ENCODE measurements at places on chromosomes 5 and 9.
A peak's percentile ranks its signal among the peaks of the same experiment; 100 is the strongest.

DNA sequence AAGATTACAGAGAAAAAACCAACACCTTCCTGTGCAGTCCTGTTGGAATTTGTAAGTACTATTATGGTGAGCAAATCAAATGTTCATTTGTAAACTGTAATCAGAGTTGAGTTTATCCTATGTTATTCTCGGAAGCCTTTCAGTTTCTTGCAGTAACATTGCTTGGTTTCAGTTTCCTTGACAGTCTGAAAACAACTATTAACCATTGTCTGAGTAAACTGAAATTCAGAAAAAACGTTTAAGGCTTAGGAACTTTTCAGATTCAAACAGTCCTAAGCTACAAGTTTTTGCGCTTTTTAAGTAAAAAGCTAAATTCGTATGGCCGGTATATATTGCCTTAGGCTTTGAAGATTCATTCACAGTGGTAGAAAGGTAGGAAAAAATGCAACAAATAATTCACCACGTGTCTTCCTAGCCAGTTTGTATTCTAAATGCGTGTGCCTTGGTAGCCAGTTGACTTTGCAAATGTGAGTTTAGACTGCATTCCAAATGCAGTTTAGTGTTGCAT lies 2.5 kb downstream of the GPBP1 start:
- DNase-seq: peak; percentile 50

DNA sequence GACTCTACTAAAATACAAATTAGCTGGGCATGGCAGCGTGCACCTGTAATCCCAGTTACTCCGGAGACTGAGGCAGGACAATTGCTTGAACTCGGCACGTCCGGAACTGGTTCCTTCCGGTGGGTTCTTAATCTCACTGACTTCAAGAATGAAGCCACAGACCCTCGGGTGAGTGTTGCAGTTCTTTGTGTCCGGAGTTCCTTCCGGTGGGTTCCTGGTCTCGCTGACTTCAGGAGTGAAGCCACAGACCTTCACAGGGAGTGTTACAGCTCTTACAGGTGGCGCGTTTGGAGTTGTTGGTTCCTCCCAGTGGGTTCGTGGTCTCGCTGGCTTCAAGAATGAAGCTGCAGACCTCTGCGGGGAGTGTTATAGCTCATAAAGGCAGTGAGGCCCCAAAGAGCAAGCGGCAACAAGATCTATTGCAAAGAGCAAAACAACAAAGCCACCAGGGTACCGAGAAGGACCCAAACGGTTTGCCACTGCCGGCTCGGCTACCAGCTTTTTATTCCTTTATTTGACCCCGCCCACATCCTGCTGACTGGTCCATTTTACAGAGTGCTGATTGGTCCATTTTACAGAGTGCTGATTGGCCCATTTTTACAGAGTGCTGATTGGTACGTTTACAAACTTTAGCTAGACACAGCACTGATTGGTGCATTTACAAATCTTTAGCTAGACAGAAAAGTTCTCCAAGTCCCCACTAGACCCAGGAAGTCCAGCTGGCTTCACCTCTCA lies 28.6 kb upstream of the SLC6A19 start:
- no peak for DNase-seq

GRCh38 chr5:173669483-173669882 lies 53.0 kb upstream of the BOD1 start:
- DNase-seq: no peak

- no peak for DNase-seq
These were observed 243.0 kb downstream of the PSAT1 start for GRCh38 chr9:78539904-78540303.

- no peak for DNase-seq
These were observed 26.6 kb upstream of the ORM1 start for GRCh38 chr9:114296338-114296737.

DNA sequence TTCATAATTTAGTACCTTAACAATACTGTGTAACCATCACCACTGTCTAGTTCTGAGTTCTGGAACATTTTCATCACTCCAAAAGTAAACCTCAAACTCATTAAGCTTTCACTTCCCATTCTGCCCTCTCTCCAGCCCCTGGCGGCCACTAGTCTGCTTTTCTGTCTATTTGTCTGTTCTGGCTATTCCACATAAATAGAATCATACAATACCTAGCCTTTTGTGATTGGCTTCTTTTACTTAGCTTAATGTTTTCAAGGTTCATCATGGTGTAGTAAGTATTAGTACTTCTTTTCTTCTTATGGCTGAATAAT lies 138.7 kb downstream of the RAPGEF6 start:
- DNase-seq: no peak

DNA sequence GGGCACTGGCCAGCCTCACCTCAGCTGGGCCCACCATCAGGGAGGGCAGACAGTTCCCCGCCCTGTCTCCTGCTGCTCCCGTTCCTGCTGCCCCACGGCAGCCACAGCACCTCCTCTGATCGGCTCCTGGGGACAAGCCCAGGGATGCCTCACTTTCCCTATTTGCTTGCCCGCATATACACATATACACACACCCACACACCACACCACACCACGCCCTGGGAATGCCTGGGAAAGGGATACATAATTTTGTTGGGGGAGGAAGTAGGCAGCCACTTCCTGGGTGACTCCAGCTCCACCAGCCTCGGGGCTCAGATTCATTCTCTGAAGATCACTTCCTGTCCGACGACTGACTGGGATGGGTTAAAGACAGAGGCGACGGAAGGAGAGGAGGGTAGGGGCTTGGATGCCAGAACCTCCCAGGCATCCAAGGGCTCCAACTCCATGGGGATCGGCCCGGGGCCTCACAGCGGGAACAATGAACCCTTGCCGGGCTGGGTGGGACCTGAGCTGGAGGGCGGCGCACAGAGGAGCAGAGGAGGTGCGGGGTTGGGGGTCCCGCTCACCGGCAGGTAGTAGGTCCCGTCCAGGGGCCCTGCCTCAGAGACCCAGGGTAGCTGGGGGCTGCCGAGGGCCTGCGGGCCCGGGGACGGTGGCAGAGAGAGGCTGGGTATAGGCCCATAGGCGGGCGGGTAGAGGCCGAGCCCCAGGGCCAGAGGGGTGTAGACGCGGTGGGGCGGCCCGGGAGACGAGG lies 2.0 kb upstream of the MZB1 start:
- no peak for DNase-seq

DNA sequence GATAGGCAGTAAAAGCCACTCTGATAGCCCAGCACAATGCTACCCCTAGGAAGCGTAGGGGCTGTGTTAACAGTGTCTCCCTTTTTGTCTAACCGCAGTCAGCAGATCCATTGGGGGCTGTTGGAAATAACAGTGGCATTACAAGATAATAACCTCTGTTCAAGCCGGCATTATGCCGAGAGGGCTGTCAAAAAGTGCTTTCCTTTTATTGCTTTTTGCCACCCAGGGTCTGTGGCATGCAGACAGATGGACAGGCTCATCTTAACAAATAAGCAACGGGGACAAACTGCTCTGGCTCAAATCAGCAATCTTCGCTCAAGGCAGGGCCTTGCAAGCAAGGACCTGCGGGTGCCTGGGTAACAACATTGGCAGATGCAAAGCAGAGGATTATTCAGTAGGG lies 123.3 kb downstream of the TLR4 start:
- DNase-seq: no peak

GRCh38 chr5:109467058-109467457 lies 57.3 kb upstream of the PJA2 start:
- no peak for DNase-seq

- peak; percentile 81 for DNase-seq
These were observed 142.3 kb upstream of the ANKH start for GRCh38 chr5:15013654-15014463.
